OCI-LY7 (cell line): ENCODE measurements at places on chromosomes 3 and 15. TPM values are rescaled to one million over a fixed set of nuclear protein-coding genes. Genes with fewer than 3 reads are reported as not detected.

DNA sequence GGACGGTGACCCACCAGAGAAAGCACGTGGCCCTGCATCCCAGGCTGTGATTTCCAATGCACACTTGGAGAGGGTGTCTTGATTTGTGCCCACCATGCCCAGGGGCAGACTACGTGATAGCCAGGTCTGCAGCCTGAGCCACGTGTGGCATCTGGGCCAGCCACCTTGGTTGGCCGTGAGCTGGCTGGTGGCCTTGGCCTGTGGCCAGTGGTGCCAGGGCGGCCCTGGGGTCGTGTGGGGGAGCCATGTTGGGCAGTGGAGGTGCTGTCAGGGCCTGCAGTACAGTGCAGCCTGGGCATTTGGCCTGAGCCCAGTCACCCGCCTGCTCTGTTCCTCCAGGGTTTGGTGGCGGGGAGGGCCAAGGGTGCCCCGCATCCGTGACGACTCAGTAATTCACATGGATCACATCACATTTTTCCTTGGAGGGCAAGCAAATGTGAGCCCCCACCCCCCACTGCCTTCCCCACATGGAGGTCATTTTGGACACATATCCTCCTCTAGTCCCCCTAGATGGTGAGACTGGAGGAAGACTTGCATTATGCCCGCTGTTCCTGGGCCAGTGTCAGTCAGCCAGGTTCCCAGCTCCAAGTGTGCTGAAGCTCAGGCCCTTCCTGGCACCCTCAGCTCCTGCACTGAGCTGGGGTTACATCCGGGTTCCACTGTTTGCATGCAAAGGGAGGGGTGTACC lies 201.4 kb downstream of the UBE3A start:
- no peak for DNase-seq

DNA sequence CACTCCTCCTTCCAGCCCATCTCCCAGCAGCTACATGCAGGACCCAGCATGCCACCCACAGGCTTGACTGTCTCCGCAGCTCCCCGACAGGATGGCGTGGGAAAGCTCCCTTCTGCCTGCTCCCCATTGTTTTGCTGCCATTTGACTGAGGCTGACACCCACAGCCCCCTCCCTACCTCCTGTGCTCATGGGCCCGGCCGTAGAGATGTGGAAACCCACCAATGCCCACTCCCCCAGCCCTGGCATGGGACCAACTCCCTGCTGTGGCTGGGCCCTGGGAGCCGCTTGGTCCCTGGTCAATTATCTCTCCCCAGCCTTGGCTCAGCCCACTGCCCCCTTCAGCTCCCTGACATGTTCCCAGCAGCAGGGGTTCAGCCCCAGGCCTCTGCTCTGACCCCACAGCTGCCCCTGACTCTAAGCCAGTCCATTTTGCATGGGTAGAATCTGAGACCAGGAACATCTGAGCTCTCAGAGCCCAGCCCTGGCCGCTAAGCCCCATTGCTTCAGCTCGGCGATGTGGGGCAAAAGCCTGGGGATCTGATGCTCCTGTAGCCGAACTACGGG lies 8.2 kb downstream of the C3orf22 start:
- no peak for DNase-seq

DNA sequence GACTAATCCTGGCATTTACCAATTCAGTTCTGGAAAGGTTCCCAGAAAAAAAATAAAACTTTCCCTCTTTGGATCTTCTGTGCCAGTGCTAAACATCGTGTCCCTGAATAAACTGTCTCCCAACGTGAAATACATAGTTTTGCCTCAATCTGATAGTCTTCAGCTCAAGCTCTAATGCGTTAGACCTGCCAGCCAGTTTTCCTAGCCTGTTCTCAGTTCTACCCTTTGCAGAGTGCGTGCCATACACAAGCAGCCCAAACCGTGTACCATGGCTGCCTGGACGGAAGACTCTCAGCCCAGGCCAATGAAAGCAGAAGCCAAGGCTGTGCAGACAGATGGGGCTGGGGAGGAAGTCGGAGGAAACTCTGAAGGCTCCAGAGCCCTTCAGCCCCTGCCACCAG lies 11.4 kb upstream of the OCA2 start:
- DNase-seq, result no peak

GRCh38 chr3:63132461-63133250 lies 145.5 kb upstream of the SYNPR start:
- no peak for DNase-seq

Gene UBL7
- total RNA-seq, result 41.3 and 44.1 TPM in 2 replicates

Gene TNFSF10
- total RNA-seq, result 5.2 and 6.8 TPM in 2 replicates

- no peak for DNase-seq
Observed at GRCh38 chr15:65558997-65559760, 28.9 kb downstream of the HACD3 start.

DNA sequence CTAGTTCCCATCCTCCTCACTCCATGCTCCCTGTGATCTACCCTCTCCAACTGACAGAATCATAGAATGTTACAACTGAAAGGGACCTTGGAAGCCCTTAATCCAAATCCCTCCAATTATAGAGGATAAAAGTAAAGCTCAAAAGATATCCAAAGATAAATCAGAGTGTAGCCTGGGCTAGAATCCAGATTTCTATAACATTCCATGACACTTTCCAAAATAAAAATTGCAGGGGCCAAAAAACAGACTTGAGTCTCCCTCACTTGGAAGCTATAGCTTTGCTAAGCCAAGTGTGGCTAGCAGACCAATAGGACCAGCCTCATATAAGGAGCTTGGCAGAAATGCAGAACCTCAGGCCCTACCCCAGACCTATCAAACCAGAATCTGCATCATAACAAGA lies 148.1 kb downstream of the NTRK3 start:
- DNase-seq, result no peak

Gene CEP97
- 43.5 and 46.7 TPM in 2 replicates for total RNA-seq

DNA sequence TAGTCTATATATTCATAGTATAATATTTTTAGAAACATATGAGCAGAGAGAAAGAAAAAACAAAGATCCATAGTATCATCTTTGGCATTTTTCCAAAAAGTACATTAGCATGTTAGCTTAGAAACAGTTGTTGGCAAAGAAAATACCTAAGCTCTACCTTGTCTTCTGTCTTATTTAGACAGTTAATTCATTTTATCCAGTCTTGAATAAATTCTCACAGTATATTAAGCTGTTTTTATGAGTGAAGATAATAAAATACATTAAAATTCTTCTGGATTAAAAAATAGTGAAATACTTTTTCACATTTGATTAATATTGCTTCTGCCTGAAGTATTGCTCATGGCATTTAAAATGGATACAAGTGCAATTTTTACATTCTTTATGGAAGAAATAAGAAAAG lies 145.2 kb downstream of the ZIC1 start:
- DNase-seq, result no peak

DNA sequence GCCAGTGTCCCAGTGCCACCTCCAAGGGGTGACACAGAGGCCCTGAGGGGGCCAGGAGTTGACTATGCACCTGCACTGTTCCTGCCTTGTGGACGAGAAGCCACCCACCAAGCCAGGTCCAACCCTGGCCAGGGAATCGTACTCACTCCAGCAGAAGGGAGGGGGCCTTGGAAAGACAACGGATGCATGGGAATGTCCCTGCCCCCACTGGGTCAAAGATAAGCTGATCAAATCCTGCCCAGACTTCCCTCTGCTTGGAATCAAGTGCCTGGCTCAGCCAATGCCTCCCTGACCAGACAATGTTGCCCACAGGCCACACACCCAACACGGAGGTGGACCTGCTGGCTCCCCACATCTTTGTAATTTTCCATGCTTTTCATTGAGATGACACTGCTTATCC lies 23.9 kb downstream of the CACNA2D2 start:
- no peak for DNase-seq

Gene CISH
- not detected in 2 replicates for total RNA-seq

DNA sequence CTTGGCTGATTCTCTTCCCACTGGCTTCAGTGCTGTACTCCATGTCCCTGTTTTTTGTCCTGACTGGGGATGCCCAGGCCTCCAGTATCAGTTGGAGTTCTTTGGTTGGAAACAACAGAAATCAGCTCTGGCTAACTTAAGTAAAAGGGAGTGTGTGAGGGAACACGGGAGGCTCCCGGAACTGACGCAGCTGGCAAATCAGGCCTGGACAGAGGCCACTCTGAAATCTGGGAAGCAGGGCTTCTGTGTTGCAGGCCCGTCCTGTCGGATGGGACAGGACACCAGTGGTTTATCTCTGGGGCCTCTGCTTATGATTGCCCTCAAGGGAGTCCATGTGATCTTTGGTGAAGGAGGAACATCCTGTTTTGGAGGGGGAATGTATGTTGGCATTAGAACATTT lies 124.3 kb downstream of the CHCHD6 start:
- no peak for DNase-seq

DNA sequence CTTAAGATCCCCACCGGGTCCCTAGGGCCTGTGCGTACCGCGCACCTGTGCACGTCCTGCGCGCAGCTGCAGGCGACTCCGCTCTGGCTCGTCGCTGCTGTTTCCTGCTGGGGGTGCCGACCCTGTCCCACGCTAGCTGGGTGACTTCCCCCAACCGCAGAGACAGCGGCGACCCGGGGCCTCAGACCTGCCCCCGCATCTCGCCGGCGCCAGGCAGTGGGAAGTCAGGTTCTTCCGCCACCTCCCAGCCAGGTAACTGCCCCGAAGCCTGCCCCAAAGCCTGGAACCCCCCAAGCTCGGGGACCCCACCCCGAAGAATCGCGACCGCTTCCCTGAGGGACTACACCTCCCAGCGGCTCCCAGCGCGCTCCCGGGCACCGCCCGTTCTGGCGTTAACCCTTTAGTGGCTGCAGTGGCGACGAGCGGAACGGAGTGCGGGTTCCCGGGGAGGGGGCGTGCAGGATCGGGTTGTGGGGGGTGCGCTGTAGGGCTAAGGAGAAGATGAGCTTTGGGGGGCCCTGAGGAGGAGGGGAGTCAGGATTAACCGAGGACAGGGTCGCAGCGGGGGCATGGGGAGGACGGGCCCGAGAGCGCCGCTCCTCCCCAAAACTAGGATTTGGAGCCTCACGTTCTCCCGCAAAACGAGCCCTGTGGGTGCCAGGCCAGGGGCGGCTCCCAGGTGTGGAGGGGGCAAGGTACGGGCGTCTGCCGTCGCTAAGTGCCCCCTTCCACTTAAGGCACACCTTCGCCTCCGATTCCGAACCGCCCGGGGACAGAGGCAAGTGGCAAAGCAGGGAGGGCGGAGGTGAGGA lies 589 bp downstream of the NEIL1 start:
- DNase-seq, result peak; percentile 96

Gene NEIL1
- 99.5 and 105 TPM in 2 replicates for total RNA-seq

Gene NTRK3
- 2.5 and 2.9 TPM in 2 replicates for total RNA-seq

- DNase-seq, result peak; percentile 78
Observed at GRCh38 chr15:56919031-56919608, 676 bp downstream of the TCF12 start.

Gene MINAR1
- 1.3 and 1.8 TPM in 2 replicates for total RNA-seq

Gene GPR15
- 29.8 and 42.6 TPM in 2 replicates for total RNA-seq

GRCh38 chr3:194514626-194515025 lies 27.8 kb upstream of the ATP13A3 start:
- no peak for DNase-seq

GRCh38 chr15:98738689-98739401 lies 90.5 kb downstream of the IGF1R start:
- no peak for DNase-seq

Gene SNTN
- total RNA-seq, result not detected in 2 replicates

- no peak for DNase-seq
Observed at GRCh38 chr15:75176396-75176761, 25.3 kb upstream of the C15orf39 start.

DNA sequence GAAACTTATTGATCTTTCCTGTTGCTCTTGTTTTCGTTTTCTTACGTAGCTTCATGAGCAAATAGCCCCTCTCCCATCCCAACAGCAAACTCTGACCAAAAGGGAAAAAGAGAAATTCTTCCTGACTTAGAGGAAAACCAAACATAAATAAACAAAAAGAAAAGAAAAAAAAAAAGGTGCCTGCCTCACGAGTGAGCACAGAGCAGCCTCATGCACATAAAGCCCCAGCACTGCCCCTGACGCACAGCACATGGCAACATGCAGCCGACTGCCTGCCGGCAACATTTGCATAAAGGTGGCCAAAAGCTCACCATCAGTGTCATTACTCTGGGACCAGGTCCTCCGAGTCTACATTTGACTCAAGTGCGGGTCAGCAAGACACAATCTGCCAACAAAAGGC lies 6.4 kb downstream of the POC1A start:
- DNase-seq, result no peak

DNA sequence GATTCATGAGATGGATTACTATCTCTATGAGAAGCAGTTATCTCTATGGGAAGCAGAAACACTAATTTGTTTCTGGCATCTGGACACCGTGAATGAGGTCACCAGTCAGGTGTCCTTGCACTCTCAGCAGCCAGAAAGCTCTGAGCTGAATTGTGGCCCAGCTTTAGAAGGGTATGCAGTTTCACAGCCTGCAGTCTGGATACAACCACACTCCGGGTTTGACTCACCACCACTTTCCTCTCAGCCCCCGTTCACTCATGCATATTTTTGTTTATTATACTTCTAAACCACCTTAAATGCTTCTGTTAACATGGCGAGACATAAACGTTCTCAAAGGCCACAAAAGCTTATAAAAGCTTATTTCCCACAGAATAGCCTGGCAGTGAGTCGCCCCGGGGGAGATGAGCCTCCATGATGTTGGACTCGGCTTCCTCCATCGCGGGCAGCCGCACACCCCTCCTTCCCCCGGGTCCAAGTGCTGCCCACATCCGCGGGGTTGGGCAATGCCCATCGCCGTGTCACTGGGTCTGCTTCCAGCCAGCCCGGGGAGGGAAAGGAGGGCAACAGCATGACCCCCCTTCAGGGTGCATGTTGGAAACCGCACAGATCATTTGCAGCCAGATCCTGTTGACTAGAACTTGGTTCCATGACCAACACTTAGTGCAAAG lies 16.8 kb upstream of the SLC41A3 start:
- no peak for DNase-seq

DNA sequence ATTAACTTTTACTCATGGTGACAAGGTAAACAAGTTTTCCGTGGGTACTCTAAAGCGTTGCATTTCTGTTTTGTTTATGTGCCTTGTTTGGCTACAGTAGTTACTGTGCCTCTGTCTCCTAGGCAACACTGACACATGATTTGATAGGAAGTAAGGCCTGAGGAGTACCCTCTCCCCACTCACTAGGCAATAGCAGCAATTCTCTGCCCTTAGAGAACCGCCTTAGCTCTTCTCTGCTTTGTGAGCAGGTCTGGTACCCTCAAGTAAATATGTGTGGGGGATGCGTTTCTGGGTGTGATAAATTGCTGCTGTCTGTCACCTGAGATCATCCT lies at the start of gene IL5RA:
TSS of gene IL5RA (minus strand) at position 76 of the 332 bp plus-strand sequence. CDS start 5,390 bp downstream, outside the sequence.
- DNase-seq, result no peak

DNA sequence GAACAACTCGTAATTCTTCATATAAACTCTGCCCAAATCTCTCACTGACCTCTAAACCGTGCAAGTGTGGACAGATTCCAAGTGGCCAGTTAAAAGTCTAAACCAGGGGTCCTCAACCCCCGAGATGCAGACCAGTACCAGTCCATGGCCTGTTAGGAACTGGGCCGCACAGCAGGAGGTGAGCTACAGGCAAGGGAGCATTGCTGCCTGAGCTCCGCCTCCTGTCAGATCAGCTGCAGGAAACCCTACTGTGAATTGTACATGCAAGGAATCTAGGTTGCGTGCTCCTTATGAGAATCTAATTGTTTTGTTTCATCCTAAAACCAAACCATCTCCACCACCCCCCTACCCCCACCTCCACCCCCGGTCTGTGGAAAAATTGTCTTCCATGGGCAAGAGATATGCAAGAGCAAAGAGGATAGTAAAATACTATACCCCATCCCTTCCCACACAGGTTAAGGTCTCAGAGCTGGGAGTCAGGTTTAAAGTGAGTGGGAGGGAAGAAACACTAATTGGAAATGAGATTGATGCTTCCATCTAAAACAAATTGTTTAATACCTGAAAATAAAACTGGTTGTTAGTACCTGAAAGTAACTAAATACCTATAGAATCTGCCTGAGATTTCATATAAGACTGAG lies 54.0 kb downstream of the POLQ start:
- DNase-seq, result no peak

GRCh38 chr3:189340680-189341460 lies 169.1 kb downstream of the TPRG1 start:
- peak; percentile 12 for DNase-seq

Gene RASL12
- total RNA-seq, result not detected in 2 replicates
